ENCODE measurements at places on chromosomes 2 and 18.

DNA sequence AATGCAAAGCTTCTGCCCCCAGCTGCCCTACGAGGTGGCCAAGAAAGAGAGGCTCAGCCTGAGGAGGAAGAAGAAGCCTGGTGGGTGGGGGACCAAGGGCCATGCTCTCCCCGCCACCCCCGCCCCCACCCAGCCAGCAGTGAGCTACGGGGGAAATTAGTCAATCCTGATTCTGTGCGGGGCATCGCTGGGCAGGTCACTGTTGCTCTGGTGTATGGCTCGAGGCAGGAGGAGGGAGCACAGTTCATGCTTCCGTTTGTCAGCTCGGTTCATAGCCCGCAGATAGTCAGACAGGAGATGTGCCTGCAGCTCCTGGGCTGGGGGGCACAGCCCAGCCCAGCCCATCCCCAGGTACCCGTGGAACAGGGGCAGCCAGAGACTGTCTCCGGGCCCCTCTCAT is 17.1 kb downstream of the RAMP1 start:
- no peak for DNase-seq

- no peak for DNase-seq
Measured at GRCh38 chr2:7468955-7469354, 551.7 kb downstream of the RNF144A start.

DNA sequence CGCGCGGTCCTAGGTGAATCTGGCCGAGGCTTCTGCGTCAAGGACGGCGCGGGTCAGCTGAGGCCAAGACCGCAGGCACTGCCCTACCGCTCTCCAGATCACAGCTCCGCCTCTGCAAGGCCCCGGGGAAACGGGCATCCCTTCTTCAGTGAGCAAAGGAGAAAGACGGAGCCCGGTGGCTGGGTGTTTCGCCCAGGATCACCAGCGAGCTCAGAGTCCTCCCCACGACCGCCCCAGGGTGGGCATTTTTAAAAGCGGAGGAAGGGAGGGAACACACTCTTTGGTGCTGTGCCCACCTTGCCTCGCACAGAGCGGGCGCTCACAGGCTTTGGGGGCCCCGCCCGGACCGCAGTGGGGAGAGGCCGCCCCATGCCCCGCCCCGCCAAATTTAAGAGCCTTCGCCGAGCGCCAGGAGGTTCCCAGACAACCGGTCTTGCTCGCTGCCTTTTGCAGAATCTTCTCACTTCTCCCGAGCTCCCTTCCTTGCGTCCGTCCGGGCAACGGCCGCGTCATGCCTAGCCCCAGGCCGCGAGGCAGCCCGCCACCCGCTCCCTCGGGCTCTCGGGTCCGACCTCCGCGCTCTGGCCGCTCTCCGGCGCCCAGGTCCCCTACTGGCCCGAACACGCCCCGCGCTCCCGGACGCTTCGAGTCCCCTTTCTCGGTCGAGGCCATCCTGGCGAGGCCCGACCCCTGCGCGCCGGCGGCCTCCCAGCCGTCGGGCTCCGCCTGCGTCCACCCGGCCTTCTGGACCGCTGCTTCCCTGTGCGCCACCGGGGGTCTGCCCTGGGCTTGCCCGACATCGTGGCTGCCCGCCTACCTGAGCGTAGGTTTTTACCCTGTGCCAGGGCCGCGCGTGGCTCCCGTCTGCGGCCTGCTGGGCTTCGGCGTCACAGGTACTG is at the start of gene NOTO:
TSS of gene NOTO (plus strand) at position 419 of the 899 bp plus-strand sequence. CDS start at position 512, 93 bp downstream.
- DNase-seq = no peak

DNA sequence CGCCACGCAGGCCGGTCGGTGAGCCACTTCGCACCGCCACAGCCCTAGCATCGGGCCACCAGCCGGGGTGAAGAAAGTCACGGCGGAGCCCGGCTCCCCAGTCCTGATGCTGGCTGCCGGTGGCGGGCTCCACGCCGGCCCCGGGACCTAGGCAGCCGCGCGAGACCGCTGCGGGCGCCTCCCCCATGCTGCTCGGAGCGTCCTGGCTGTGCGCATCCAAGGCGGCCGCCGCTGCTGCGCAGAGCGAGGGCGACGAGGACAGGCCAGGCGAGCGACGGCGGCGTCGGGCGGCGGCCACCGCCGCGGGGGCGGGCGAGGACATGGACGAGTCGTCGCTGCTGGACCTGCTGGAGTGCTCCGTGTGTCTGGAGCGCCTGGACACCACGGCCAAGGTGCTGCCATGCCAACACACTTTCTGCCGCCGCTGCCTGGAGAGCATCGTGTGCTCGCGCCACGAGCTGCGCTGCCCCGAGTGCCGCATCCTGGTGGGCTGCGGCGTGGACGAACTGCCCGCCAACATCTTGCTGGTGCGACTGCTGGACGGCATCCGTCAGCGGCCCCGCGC is 433 bp downstream of the SH3RF3 start:
- DNase-seq = no peak

- DNase-seq = no peak
Measured at GRCh38 chr2:45024600-45025291, 15.5 kb upstream of the SIX2 start.

- no peak for DNase-seq
Measured at GRCh38 chr2:136254681-136255080, 136.7 kb upstream of the CXCR4 start.

- DNase-seq = no peak
Measured at GRCh38 chr2:172753610-172754009, 18.0 kb downstream of the RAPGEF4 start.

- DNase-seq = no peak
Measured at GRCh38 chr2:85702172-85702571, 8.0 kb downstream of the GNLY start.

- no peak for DNase-seq
Measured at GRCh38 chr2:48954935-48955334, 199.4 kb downstream of the FSHR start.

GRCh38 chr2:99689145-99689742 is 199.4 kb upstream of the REV1 start:
- no peak for DNase-seq
